Activated T-helper 2 cell treated with anti-CD3 and anti-CD28 coated beads, Interferon-gamma antibody, Interleukin-2, Interleukin-4, amounts not matched to agents 10 μg/mL and 5 μg/mL and 100 μg/mL, durations not matched to agents 14 hours and 24 hours and 36 hours (primary cell): ENCODE measurements at places on chromosomes 13 and 19. TPM values are rescaled to one million over a fixed set of nuclear protein-coding genes. Genes with fewer than 3 reads are reported as not detected.

- H3K4me3 ChIP-seq, result no peak overlapping the region
- H3K27me3 ChIP-seq, result peaks cover 70% of the 10 kb centered on the region
- H3K36me3 ChIP-seq, result no peaks in the 10 kb centered on the region
- peaks cover 7% of the 10 kb centered on the region for H3K4me1 ChIP-seq
- H3K27ac ChIP-seq, result no peak overlapping the region
These were observed 137.0 kb downstream of the KCNRG start for GRCh38 chr13:50152224-50152623.

The NKG7 gene
- total RNA-seq, result 332 and 342 TPM in 2 replicates

The PRKD2 gene
- 77.9 and 79.8 TPM in 2 replicates for total RNA-seq

The NFIX gene
- total RNA-seq, result 2.7 and 3.0 TPM in 2 replicates
